ENCODE measurements at places on chromosomes 12 and 14.

DNA sequence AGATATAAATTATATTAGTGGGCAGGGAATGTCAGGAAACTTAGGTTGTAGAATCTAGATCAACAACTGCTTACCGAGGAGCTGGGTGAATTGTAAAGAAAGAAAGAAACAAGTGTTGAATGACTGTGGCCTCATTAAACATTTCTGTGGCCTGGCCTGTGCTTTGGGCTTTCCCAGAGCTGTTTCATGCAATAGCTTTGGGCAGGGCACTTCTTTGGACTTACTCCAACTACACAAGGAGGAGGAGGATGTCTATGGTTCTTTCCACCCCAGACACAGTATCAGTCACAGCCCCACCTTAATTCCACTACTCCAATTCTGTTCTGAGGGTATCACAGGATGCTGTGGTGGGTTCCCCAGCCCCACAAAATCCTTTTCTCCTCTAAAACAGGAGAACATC is 38.0 kb downstream of the DPF3 start:
- DNase-seq, result no peak

DNA sequence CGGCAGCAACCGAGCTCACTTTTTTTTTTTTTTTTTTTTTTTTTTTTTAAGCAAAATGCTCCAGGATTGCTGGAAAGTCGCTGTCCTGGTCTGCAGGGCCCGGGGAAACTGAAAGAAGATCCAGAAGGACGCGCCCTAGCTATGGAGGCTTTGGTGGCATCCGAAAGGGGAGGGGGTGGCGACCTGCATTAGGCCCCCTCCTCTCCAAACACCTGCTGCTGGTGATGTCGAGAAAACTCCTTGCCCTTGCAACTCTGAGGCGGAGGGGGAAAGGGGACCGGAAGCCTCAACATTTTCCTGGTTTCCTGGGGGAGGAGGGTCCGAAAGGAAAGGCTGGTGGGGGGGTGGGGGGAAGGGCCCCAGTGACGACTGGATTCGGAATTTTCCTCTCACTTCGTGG is 421.1 kb downstream of the VRK1 start:
- DNase-seq, result no peak

DNA sequence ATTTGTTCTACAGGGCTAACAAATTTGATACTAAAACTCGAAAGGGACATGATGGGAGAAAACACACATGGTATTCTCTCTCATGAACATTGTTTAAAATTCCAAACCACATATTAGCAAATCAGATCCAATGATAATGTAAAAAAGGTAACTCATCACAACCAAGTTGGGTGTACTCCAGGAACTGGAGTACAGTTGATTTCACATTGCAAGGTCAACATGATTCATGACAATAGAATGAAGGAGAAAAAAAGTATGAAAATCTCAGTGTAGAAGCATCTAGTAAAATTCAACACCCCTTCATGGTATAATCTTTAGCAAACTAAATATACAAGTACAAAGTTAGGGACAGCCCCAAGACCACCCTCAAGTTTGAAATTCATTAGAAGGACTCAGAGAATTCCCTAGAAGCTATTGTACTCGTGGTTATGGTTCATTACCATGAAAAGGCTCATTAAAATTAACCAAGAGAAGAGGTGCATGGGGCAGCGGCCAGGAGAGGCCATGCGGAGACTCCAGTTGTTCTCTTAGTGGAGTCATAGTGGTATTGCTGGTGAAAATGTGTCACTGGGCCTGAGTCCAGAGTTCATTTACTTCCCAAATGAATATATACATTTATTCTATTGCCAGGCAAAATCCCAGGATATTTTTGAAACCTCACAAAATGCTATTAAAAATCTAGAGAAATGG is 3.1 kb upstream of the CDCA4 start:
- peak; percentile 85 for DNase-seq

DNA sequence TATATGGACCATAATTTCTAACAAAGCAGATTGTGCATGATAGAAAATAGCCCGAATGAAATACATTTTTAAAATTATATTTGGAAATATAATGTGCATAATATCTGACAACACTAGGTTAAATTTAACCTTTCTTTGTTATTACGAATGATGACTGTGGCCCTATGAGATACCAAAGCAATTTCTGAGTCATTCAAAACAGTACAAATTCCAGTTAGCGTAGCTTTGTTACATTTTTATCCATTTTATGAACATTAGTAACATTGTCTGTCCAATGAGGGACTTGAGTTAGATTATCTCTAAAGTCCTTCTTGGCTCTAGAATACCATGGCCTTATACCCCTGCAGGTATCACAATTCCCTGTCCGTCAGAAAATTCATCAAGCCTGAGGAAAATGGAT is 39.0 kb upstream of the REP15 start:
- DNase-seq, result peak; percentile 7

- DNase-seq, result no peak
Measured at GRCh38 chr14:21300892-21301291, 21.0 kb downstream of the RPGRIP1 start.

GRCh38 chr12:124350491-124350890 is 55.6 kb downstream of the RFLNA start:
- DNase-seq, result no peak

DNA sequence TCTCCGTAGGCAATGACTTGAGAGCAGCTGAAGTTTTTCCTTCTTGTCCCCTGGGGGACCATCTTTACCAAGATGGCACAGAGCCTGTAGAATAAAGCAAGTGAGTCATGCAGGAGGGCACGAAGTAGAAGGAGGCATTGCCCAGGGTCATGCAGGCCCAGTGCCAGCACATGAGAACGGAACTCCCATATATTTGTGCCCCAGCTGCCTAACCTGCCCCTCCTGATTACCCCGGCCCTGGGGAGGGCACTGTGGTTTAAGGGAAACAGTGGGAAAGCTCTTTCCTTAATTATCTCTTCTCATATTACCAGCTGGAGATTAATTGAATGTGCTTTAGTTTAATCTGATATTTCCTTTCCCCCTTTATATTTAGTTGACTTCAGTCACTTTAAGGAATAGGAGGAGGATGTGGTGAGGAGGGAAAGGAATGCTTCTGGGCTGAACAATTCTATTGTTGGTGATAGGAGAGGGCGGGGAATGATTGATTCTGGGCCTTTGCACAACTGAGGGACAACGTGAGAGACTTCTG is 51.9 kb downstream of the RASSF8 start:
- no peak for DNase-seq

DNA sequence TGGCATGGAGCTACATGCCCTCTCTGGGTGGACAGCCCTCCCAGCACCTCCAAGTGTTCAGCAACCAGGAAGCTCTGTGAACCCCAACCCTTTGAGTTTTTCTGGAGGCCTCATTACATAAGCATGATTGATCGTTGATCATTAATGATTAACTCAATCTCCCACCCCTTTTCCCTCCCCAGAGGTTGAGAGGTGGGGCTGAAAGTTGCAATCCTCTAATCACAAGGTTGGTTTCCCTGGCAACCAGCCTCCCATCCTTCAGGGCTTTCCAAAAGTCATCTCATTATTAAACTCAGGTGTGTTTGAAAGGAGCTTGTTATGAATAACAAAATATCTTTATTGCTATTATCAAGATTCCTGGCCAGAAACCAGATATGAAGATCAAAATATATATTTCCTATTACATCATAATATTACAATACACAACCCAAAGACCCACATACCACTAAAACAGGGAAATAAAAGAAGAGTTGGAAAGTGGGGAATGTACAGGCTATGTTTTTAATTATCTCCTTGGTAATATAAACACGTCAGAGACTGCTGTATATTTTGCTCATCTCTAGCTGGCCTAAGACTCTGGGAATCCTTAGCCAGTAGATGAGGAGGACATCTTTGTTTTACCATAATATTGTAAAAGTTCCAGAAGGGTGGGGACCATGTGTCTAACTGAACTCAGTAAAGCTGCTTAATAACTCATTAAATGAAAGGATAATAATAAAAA is 73.6 kb downstream of the SSPN start:
- no peak for DNase-seq

DNA sequence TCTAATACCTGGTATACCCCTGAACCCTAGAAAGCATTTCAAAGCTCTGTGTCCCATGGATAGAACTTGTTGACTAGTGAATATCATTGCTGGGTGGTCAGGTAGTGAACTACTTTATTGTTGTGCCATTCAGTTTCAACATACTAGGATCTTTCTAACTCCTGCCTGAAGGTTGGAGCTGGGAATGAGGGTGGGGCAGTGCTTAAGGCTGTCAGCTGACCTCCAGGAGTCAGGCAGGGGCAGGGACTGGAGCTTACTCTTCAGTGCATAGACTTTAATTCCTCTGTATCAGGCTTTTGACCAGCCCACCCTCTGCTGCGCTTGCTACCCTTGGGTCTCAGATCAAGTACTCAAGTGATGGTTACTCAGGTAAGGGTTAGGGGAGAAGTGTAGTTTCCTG is 102.6 kb upstream of the RFX4 start:
- no peak for DNase-seq

GRCh38 chr12:11650286-11651281 is 1.1 kb downstream of the ETV6 start:
- peak; percentile 26 for DNase-seq

DNA sequence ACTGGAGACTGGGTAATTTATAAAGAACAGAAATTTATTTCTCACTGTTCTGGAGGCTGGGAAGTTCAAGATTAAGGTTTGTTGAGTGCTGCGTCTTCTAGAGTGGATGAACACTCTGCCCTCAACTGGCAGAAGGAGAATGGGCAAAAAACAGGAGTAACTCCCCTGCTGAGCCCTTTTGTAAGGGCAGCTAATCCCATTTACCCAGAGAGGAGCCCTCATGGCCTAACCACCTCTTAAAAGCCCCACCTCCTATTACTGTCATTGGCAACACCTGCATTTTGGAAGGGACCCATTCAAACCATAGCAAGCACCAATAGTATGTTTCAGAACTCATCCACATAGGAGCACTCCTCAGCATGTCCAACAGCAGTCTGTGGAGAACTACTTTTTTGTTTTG is 47.4 kb downstream of the BORCS5 start:
- DNase-seq, result no peak

DNA sequence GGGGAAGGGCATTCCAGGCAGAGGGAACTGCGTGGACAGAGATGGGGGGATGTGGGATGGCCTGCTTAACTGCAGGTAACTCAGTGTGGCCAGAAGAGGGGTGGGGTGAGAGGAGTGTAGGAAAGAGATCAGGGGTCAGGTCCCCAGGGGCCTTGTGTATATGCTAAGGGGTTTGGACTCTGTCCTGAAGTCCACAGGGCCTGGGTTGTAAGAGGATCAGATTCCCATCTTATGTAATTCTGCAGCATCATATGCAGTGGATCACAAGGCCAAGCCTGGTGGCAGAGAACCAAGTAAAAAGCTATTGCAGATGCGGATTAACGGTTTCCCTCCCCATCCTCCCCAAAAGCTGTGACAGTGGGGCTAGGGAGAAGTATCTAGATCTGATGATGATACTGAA is 8.7 kb downstream of the TCTN1 start:
- no peak for DNase-seq

GRCh38 chr14:91356181-91356763 is 61.3 kb downstream of the CCDC88C start:
- no peak for DNase-seq

GRCh38 chr12:84585776-84586395 is 326.7 kb downstream of the SLC6A15 start:
- no peak for DNase-seq

All from HCEC 1CT (cell line).